ENCODE measurements at places on chromosomes 6 and 20.

- no peak for DNase-seq
Measured at GRCh38 chr20:53829724-53830521, 236.3 kb upstream of the ZNF217 start.

- DNase-seq = no peak
Measured at GRCh38 chr20:10415013-10415650, 18.9 kb downstream of the MKKS start.

DNA sequence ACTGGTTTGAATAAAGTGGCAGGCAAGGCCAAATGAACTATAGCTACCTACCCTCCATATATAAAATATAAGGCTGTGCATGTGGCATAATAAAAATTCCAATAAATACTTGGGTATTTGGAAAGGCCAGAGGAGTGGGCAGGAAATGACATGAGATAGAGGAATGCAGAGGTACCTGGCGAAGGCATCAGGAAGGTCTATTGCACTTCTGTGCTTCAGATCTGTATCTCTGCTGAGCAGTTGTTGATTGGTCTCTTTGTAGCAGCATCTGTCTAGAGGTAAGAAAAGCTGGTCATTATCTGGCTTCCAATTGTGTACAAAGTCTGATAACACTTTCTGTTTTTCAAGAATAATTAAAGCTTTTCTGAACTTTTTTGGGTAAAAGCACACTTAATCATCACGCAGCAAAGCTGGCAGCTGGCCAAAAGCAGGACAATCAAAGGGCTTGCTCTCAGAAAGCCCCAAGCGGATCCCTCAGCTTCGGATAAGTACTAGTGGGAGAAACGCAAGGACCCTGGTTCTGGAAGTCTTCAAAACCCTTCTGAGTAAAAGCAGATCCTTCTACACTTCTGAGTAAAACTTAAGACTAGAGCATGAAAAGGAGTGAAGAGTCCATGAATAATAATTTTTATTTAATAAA lies 120.1 kb upstream of the TCF21 start:
- DNase-seq = no peak

DNA sequence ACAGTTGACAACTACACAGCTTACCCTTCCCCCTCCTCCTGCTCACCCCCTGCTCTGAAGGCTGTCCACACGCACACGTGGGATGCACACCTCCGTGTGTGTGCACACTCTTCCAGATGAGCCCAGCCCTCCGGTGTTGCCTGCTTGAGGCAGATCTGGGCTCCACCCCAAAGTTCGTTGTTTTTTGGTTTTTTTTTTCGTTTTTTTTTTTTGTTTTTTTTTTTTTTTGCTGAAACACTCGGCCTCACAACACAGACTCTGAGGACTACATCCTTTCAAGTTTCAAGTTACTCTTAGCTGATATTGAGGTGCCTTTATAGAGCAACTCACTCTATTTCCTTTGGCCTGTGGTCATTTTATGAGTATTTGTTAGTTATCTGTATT lies 88.2 kb downstream of the RREB1 start:
- DNase-seq = no peak

- DNase-seq = peak; percentile 66
Measured at GRCh38 chr20:63653041-63653973, at the start of gene STMN3. TSS of gene STMN3 (minus strand) at chr20:63653424. CDS start at chr20:63653345, 79 bp downstream.

- DNase-seq = peak; percentile 0
Measured at GRCh38 chr6:22141241-22141745, 155.5 kb downstream of the PRL start.

DNA sequence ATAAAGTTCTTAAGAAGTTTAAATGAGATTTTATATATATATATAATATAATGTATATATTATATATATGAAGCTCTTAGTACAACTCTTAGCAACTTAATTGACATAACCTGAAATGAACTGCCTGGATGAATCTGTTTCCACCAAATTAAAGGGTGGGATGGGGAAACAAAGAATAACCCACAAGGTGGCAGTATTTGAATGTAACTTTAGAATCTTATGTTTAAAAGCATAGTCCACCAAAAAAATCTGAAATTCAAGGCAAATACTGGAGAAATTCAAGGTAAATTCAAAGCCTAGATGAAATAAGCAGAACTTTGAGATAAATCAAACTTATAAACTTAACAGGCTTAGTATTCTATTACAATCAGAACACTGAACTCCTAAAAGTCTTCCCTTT lies 4.4 kb upstream of the IBTK start:
- no peak for DNase-seq

GRCh38 chr6:53734473-53735299 lies 60.1 kb upstream of the LRRC1 start:
- DNase-seq = no peak

DNA sequence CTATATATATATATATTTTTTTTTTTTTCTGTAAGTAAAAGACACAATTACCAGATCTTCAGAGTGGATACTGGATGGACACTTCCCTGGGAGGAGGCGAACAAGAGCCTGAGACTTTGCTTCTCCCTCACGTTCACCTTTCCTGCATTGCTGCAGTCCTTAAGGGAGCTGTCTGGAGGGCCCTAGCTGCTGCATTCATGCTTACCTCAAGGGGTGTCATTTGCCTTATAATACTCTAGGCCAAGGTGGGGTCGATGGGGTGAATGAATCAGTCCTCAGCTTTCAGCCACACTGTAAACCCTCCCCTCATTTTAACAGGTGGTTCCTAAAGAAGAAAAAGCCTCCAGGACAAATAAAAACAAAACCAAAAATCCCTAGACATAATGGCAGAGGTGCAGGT lies 34.8 kb upstream of the CD83 start:
- DNase-seq = no peak

DNA sequence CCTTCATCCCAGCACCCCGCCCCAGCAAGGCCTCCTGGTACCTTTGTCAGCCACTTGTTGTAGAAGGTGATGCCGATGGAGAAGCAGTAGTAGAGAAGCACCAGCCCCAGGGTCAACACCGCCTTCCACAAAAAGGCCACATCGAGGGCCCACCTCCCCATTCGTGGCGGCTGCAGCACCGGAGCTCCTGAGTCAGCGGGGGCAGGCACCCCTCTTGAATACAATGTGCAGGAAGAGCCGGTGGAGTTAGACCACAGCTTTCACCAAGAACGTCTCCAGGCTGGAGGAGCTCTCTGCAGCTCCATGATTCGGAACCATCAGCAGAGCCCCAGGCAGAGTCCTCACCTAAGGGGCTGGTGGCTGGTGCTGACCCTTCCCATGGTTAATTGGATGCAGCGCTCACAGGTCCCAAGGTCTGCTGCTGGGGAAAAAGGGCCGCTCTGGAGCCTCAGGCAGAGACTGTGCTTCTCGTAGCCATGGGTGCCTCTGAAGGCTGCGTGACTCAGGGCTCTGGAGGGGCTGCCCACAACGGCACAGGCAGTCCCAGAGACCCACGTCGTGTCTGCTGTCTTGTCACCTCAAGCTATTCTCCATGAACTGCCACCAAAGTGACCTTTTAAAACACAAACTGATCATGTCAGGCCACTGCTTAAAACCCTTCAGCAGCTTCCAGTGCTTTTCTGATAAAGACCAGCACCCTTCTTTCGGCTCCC lies 47.9 kb downstream of the ELMO2 start:
- no peak for DNase-seq

DNA sequence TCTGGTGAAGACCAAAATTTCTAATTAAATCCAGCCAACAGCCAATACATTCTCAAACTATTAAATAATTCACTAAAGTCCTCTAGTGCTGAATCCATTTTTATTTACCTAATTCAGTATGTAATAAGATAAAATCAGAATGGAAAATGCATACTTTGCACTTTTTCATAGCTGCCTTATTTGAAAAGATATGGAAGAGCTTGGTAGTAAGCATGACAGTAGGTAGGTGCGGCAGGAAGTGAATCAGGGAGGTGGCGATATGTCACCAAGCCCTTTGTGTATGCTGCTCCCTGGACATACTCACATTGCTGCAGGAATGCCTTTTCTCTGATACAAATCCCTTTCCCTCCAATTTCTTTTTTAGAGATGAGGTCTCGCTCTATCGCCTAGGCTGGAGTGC lies 10.2 kb upstream of the TGM3 start:
- no peak for DNase-seq

GRCh38 chr6:165805067-165805555 lies 142.1 kb upstream of the PDE10A start:
- no peak for DNase-seq

GRCh38 chr20:48995589-48995988 lies 50.5 kb upstream of the CSE1L start:
- no peak for DNase-seq

DNA sequence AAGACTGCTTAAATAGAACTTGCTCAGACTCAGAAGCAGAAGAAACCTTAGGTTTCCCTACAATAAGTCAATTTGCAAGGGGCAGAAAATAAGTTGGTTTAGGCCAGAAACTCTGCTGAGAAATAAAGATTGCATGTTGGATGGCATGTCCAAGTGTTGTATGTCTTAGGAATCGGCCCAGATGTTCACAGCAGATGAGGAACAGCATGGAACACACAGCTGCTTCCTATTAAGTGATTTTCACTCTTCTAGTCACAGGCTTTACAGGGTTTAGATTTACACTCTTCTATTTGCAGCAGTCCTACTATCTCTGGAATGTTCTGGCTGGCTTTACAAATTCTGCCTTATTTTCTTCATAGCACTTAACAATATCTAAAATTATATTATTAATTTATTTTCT lies 3.2 kb downstream of the ZKSCAN4 start:
- DNase-seq = no peak

GRCh38 chr20:59491884-59492283 lies 112.5 kb upstream of the PHACTR3 start:
- DNase-seq = no peak

GRCh38 chr20:29079769-29080690 lies 2177.4 kb upstream of the DEFB115 start:
- DNase-seq = no peak

GRCh38 chr6:89525786-89526562 lies 93.0 kb downstream of the ANKRD6 start:
- no peak for DNase-seq

- no peak for DNase-seq
Measured at GRCh38 chr20:2619961-2620595, 32.4 kb upstream of the NOP56 start.

GRCh38 chr6:570825-571224 lies 86.1 kb downstream of the HUS1B start:
- no peak for DNase-seq

DNA sequence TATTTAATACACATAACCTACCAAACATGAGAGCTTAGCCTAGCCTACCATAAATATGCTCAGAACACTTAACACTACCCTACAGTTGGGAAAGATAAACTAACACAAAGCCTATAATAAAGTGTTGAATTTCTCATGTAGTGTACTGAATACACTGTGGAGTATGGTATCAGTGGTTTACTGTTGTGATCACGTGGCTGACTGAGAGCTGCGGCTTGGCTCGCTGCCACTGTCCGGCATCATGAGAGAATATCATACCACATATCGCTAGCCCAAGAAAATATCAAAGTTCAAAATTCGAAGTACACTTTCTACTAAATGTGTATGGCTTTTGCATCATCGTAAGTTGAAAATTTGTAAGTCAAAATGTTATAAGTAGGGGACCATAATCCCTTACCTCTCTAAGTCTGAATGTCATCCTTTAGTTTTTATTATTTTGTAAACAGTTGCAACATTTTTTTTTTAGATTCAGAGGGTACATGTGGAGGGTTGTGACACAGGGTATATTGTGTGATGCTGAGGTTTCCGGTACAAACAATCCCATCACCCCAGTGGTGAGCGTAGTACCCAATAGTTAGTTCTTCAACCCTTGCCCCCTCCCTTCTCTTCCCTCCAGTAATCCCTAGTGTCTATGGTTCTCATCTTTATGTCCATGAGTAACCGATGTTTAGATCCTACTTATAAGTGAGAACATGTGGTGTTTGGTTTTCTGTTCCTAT lies 14.6 kb upstream of the TAAR1 start:
- no peak for DNase-seq

DNA sequence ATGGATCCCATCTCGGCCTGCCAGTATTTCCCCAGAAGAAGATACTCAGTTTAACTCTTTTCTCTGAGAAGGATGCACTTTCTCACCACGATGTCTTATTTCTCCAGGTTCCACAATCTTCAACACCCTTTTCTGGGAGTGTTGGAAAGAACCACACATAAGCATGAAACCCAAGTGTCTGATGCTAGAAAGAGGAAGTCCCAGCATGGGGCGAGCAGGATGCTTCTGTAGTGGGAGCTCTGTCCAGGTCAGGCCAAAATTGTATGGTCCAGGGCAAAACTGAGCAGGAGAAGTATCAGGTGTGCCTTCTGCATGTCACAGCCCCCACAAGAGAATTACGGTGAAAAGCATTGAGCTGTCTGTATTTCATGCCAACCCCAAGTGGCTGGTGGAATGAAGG lies 11.0 kb downstream of the TREM1 start:
- no peak for DNase-seq

GRCh38 chr20:14959506-14960475 lies 622.4 kb upstream of the FLRT3 start:
- no peak for DNase-seq

DNA sequence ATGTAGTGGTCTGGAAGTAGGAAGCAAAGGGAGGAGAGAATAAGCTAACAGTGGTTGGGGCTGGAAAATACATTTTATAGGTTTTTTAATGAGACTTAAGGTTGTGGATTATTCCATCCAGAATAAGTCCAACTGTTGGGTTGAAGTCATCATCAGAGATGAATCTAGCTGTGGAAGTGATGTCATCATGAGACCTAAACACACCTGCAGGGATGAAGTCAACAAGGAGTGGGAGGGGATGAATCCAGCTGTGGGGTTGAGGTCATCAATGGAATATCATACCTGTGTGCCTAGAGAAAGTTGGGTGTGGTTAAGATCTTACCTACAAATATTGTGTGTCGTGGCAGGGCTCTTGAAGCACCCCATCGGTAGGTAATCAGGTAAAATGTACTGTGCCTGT lies 730.7 kb downstream of the RFPL4B start:
- DNase-seq = no peak

- DNase-seq = no peak
Measured at GRCh38 chr20:25637247-25637646, 13.4 kb upstream of the NANP start.

- peak; percentile 37 for DNase-seq
Measured at GRCh38 chr20:35490736-35491181, 35.4 kb downstream of the CEP250 start.
